ENCODE measurements at places on chromosomes 6 and 20.

DNA sequence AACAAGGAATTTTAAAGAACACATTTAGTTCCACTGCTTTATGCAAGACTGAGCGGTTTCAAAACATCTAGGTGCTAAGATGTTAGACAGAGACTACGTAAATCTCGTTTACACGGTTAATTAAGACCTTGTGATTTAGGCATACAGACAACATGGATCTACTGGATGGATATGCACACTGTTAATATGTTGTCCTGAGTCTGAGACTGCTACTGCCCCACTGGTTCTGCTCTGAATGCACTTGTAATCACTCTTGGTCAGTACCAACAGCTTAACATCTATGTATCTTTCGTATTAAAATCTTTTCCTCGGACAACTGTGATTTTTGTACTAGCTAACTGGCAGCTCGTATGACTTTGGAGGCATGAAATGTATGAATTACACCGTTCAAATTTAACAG is 3.1 kb downstream of the MAN1A1 start:
- DNase-seq, result no peak

DNA sequence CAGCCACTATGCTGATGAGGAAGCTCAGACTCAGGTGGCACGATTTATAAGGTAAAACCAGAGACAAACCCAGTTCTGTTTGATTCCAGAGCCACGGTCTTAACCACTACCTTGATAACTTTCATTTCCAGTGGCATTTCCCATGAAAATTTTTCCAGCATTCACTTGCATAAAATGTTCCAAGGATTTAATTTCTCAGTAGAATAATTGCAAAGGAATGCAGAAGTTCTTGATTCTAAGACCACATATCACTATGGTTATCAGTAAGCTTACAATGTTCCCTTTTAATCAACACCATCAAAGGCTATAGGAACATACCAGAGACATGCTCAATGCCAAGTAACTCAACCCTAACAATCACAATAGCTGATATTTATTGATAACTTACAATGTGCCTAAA is 306.0 kb upstream of the HS3ST5 start:
- DNase-seq, result no peak

DNA sequence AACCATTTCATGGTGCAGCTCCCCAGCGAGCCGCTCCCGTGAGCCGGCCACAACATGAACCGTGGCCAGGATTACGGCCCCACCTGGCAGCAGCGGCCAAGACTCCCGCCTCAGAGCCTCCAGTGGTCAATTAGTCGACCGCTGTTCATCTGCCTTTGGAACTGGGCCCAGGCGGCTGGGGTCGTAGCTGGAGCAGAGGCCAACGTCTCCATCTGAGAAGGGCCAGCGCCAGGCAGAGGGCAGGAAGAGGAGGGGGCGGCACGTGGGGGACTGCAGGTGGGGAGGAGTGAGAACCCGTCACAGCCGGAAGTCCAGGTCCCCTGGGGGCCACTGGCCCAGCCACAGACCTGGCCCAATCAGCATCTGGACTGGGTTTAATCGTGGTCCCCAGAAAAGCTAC is 184.3 kb downstream of the TAF4 start:
- DNase-seq, result no peak

- DNase-seq, result no peak
Measured at GRCh38 chr6:33431880-33432541, 12.1 kb downstream of the SYNGAP1 start.

GRCh38 chr6:132004668-132005067 is 53.5 kb upstream of the CCN2 start:
- no peak for DNase-seq

Data from NCI-H526 (cell line).